Urinary bladder (tissue), 4 donors: ENCODE measurements at places on chromosomes 2 and 18.
A peak's percentile ranks its signal among the peaks of the same experiment; 100 is the strongest.

DNA sequence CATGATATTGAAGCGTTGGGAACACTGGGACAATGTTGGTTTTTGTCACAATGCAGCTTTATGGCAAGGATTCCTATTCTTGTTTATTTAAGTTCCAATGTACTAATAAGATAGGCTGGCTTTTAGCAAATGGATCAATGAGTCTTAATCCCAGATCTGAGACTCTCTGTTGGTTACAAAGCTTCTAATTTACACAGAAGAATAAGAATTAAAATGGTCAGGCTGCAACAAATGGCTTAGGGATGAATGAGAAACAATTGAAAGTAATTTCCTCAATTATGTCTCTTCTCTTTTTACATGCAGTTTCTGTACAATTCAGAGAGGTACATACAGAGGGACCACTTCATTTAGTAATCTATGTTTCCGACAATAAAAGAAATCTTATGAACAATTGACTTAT lies 640.4 kb downstream of the NRXN1 start:
- DNase-seq = no peak

- DNase-seq = no peak
These were observed 14.1 kb downstream of the ZNF407 start for GRCh38 chr18:74611765-74612164.

GRCh38 chr2:11398750-11399437 lies 54.5 kb upstream of the ROCK2 start:
- DNase-seq = no peak

DNA sequence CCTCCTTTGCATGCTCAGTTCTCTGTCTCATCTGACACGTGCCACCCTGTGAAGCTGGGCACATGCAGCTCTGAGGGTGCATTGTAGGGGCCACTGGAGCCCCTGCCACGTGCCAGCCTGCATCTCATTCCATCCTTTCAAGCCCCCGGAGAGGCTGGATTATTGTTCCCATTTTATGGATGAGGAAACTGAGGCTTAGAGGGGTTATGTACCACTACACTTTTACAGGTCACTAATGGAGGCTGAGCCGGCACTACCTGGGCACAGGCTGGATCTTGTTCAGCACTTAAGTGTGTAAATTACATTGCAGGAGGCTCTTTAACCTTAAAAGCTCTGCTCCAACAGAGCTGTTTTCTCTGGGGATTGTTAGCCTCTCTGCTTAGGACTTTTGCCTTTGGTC lies 47.5 kb downstream of the KCNIP3 start:
- DNase-seq = no peak

DNA sequence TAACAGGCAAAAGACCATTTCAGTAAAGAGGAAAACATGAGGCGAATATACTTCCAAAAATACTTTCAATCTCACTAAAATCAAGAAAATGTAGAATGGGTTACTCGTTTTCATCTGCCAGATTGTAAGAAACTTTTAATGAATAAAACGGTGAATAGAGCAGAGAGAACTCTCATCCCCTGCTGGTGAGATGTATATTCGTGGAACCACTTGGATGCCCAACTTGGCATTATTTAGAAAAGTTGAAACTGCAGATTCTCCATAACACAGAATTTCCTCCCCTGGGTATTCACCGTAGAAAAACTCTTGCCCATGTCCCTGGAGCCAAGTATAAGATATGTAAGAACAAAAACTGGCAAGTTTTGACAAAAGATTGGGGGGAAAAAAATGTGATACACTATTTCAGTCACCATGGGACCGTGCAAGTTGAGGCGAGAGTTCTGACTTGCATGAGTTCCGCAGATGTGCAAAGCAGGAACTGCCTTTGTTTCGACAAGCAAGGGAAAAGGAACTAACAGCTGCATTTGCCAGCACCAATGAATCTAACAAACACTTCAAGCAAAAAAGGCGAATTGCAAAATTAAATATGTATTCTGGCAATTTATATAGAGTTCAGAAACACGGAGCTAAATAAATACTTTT lies 14.8 kb downstream of the TIMM21 start:
- DNase-seq = peak; percentile 61

DNA sequence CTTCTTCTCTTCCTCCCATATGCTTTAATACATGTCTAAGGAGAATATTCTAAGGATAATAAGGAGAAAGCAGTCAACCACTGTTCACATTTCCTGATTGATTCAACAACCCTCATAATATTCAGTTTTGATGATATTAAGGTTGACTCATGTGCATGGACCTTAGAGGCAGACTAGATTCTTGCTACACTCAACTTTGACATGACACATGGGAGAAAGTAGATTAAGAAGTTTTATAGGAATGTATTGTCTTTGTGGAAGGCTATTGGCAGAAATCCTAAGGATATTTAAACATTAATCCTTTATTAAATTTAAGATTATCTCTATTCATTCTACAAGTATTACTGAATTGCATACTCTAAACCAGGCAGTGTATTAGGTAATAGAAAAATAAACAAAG lies 309.1 kb upstream of the CYRIA start:
- DNase-seq = no peak

DNA sequence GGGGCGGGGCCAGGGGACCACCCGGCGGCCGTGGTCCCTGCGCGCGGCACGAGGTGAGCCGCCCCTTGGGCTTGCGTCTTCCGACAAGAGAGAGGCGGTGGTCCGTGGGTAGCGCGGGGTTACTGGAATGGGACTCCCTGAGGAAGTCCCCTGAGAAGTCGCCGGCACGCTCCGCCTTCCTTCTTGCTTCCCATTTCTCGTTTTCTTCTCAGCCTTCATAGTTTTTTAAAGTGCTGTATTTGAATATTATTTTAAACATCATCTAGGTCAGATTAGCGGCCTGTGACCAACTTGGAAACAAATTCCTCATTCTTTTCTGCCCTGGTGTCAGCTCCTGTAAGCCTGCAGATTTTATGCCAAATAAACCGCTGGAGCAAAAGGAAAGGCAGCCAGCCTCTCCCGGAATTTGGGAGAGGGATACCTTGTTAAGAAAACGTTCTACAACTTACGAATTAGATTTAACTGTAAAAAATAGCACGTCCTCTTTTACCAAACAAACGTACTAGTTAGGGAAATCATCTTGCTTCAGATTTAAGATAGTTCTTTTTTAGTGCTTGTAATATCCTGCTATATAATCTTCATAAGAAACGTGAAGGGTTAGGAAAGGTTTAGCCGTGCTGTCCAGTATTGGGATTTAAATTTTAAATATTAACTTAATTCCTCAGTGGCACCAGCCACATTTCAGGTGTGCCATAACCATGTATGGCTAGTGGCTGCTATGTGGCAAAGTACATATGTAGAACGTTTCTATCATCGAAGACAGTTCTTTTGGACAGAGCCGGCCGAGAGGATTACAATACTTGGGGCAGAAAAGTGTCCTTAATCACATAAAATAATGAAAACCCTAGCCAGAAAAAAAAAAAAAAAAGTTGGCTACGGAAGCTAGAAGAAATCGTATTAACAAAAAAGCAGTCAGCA lies 628 bp upstream of the PTPN2 start:
- no peak for DNase-seq

GRCh38 chr18:58605027-58606020 lies 23.6 kb downstream of the ALPK2 start:
- DNase-seq = no peak

DNA sequence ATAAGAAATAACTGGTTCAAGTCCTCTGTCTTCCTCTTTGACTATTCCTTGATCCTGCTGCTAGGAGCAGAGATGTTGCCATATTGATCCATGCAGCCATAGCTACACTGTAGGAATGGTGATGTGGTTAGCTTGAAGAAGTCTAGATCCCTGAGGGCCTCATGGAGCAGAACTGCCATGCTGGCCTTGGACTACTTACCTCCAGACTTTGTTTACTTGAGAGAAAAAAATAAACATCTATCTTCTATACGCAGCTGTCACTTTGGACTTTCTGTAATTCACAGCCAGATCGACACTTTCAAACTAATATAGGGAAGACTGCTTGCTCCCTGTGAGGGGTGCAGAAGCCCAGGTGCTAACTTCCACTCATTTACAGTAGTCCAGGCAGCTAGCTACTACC lies 84.5 kb upstream of the NFU1 start:
- no peak for DNase-seq

DNA sequence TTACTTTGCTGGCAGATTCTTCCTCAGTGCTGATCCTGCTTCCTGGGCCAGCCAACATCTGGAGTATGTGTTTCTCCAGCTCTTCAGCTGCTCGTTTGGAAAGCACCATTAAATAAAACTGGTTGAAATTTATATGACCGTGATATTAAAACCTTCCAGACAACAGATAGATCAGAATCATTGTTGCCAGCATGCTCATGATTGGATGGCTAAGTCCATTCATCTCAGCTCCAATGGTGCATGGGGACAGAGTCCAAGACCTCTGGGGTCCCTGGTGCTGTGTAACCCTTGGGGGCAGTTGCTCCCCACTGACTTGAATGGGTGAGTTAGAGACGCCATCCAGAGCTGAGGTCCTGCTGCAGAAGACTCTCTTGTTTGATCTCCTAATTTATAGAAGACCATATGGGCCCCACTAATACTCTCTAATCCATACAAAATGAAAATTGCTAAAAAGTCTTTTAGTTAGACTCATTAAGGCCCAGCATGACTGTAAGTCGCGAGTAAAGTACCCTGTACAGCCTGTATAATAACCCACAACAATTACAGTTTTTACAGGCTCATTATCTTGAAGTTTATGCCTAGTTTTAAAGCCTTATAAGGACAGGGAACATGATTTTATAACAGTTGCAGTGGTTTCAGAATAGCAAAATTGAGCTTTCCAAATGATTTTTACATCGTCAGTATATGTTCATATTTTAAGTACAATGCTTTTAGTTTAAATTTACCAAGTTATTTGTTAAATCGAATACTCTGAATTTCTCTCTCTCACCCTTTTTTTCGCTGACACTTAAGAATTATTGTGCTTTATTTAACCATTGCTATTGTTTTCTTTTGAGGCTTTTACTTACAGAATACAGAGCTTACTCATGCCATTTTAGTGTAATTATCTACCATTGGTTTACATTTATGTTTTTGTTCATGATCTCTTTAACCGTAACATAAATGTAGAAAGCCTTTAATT lies 60.0 kb downstream of the CABLES1 start:
- DNase-seq = no peak

GRCh38 chr2:57443973-57444521 lies 602.6 kb upstream of the VRK2 start:
- DNase-seq = no peak

GRCh38 chr2:240166761-240167587 lies 26.5 kb upstream of the OTOS start:
- DNase-seq = no peak

DNA sequence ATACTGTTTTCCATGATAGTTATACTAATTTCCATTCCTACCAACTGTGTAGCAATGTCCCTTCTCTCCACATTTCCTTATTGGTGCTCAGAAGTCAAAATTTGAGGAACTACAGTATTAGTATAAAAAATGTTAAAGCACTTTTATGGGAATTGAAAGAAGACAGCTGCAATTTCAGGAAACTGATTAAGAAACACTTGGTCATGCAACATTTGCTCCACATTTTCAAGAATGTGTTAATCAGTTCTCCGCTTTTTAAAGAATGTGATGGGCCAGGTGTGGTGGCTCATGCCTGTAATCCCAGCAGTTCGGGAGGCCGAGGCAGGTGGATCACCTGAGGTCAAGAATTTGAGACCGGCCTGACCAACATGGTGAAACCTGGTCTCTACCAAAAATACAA lies 33.6 kb upstream of the MGAT4A start:
- DNase-seq = no peak

- no peak for DNase-seq
These were observed 511.7 kb upstream of the CNTNAP5 start for GRCh38 chr2:123513351-123513750.

- no peak for DNase-seq
These were observed 2.5 kb upstream of the ANKRD39 start for GRCh38 chr2:96860065-96861029.

GRCh38 chr2:178990533-178991241 lies 59.2 kb downstream of the CCDC141 start:
- DNase-seq = no peak

DNA sequence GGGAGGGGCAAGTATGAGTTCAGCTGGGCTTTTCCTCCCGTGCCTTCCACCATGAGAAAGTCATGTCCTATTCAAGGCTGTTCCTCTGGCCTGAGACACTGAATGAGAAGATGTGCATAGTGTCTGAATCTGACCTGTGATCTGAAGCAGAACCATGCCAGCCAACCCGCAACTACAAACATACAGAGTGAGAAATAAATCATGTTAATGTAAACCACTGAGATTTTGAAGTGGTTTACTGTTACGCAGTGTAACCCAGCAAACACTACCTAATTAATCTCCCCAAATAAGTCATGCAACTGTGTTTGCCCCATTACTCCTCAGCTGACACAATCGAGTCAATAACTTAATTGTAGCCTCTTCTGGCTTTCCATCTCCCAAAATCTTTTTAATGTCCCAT lies 49.2 kb downstream of the METTL4 start:
- no peak for DNase-seq
